ENCODE measurements at places on chromosomes 7 and 10.

DNA sequence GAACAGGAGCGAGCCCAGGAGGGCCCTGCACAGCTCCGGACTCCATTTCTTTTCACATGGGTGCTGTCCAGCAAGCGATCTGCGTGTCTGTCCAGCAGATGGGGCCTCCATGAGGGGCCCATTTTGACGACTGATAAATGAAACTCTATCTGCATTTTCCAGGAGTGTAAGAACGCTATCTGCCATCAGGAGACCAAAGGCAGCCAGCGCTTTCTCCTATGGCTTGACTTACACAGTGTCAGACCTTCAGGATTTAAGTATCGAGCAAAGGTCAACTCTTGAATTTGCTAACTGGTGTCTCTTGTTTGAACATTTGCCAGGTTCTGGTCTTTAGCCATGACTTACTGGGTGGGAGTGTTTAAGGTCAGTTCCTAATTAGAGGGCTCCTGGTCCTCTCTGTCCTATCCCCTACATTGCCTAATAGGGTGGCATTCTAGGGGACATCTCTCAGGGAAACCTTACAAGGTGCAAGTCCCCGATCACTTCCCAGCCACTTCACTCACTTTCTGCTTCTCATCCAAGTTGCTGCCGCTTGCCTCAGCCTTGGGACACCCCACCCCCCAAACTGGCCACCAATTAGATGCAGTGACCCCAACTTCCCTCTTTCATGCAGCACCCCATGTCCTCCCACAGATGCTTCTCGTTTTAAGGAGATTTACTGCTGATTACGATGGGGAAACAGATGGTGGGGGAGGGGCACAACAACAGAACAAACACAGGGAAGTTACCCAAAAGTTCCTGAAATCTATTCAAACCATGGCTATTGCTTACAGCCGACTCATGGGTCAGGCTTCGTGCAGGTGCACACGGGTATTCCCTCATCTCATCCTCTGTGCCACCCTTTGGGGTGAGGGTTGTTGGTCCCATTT, 20.0 kb downstream of the VSIR start:
- DNase-seq = no peak

DNA sequence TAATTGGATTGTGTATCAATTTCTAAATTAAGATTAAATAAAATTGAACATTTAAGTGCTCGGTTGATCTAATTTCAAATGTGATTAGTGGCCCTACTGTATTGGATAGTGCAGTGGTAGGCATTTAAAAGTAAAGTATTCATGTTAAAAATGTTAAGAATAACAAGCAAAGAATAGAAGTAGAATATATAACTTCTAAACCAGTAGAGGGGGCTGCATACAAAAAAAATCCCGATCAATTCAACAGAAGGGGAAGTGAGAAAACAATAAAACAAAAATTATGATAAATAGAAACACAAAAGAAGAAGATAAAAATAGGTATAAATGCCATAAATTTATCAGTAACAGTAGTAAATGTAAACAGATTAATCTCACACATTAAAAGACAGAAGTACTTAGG, 24.9 kb upstream of the WDFY4 start:
- DNase-seq = no peak

DNA sequence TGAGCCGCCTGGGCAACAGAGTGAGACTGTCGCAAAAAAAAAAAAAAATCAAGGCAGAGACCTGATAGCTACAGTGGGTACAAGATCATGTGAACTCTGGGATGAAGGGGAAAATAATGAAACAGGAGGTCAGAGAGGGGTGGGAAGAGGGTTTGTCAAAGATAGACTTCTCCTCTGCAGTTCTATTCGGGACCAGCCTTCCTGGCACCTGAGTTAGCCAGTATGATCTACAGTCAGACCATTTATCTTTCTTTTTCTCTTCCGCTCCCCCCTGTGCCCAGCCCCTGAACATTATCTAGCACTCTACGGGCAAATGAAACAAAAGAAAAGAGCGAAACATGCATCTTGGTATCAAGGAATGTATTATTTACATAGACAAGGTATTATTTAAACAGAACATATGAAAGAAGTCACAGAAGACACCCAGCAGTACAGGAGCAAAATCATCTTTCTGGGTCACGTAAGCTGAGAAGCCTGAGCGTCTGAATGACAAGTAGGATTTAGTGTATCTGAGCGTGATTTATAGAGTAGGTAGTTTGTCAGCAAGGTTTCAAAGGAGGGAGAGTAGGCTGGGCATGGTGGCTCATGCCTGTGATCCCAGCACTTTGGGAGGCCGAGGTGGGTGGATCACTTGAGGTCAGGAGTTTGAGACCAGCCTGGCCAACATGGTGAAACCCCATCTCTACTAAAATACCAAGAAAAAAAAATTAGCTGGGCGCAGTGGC, 109.0 kb downstream of the PRKCQ start:
- DNase-seq = no peak

DNA sequence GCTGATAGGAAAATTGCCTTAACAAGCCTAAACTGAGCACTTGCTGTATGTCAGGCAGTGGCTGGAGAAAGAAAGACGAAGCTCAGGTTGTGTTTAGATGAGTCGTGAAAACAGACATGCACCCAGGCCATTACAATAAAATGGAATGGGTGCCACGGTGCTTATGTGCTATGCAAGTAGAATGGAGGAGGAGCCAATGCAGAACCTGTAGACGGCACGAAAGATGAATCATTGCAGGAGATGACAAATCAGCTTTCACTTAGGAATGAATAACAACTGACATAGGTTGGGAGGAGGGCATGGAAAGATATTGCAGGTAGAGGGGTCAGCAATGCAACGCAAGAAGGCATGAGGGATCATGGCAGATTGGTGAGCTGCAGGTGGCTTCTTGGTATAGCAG, 61.2 kb upstream of the ARHGAP21 start:
- no peak for DNase-seq

GRCh38 chr10:130254243-130254642, 118.1 kb downstream of the GLRX3 start:
- DNase-seq = no peak

DNA sequence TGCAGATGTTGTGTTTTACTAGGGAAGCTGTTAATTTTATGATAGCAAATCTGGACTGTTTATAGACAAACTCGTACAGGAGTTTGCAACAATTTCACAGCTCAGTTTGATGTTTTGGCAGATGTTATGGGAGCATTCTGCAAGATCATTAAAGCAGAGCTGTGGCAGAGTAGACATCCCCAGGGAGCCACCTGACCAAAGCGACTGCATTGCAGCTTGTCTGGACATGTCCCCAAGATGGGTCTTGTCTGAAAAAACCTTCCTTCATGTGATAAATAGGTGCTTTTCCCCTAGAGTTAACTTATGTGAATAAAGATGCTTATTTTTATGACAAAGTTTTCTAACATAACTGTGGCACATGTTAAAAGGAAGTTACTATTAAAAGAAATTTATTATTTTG, 91.2 kb upstream of the GPR141 start:
- no peak for DNase-seq

Data from stimulated activated CD8-positive, alpha-beta memory T cell treated with anti-CD3 and anti-CD28 coated beads, Interleukin-15, amount 100 ng/mL, for 4 hours (primary cell).